T-helper 1 cell (primary cell): ENCODE measurements at places on chromosomes 3 and 15.

- no peak for DNase-seq
Measured at GRCh38 chr3:47897954-47898353, 95.0 kb downstream of the DHX30 start.

- no peak for DNase-seq
Measured at GRCh38 chr3:128998561-128998960, 2.5 kb upstream of the EFCC1 start.

- DNase-seq, result no peak
Measured at GRCh38 chr3:150393745-150394144, 14.4 kb upstream of the TSC22D2 start.

DNA sequence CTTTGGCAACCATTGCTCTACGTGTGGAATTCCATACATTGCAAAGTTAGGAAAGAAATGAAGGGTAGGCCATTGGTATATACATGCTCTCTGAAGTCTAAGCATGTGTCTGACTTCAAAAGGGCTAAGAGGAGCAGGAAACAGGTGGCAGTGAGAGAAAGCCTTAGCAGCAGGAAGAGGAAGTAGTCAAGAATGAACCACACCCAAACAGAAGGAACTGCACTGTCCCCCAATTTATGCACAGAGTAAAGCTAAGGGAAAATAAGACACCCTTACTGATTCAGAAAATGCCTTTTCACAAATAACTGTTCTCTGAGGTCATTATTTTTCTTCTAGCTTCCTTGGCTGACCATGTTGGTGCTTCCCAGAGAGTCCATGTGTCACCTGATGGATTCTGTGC lies 575.4 kb downstream of the NTRK3 start:
- DNase-seq, result no peak

DNA sequence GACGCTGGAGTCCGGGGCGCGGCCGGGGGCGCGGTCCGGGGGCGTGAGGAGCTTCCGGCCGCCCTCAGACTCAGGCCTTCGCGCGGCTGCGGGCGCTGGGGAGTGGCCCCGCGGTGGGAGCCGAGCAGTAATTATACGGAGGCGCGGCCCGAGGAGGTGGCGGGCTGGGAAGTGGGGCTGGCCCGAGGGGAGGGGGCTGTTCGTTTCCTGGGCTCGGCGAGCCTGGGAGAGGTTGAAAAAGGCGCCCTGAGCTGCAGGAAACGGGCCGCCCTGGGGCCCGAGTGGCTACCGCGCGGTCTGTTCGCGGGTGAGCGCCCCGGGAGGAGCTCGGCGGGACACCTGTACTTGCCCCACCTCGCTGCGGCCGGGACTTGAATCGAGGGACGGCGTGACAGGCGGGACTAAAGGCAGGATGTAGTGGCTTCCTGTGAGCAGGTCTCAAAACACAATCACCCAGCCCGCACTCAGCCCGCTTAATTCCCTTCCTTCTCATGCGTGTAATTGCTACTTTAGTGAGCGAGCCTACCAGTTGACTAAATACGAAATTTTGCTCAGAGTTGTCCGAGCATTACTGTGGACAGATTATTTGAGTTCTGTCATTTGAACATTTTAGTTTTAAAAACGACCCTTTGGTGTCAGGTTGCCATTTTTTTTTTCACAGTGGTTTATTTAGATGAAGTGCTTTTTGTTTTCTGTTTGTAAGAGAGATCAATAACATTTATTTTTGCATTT lies 860 bp downstream of the RASA2 start:
- peak; percentile 83 for DNase-seq

DNA sequence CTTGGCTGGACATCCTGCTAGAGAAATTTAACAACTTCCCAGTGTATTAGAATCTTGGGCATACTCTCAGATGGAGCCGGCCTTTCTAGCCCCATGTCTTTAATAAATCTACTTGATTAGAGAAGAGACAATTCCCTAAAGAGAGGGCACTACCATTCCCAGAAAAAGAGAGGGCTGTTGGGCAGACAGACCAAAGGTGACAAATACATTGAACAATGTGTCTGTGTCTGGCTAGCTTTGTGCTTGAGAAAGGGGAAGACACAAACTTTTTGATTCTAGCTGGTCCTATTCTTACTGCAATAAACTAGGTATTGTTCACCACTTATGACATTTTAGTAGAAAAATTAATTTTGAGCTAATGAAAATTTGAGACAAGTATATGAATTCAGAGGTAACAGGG lies 57.7 kb downstream of the DUT start:
- no peak for DNase-seq

DNA sequence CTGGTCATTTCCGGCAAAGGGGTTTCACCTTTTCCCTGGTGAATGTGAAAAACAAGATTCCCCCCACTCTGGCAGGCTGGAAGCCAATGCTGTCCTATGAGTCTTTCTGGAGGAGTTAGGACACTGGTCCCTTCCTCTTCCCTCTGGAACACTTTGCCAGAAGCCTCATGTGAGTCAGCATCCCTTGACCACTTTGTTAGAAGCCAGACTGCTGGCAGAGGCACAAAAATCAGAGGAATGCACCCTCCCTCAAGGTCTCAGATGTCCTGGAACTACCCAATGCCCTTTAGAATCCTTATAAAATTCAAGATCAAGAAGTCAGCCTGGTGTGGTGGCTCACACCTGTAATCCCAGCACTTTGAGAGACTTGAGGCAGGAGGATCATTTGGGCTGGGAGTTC lies 26.6 kb downstream of the ITGB5 start:
- DNase-seq, result no peak

GRCh38 chr3:164984947-164985346 lies 93.3 kb downstream of the SI start:
- no peak for DNase-seq

DNA sequence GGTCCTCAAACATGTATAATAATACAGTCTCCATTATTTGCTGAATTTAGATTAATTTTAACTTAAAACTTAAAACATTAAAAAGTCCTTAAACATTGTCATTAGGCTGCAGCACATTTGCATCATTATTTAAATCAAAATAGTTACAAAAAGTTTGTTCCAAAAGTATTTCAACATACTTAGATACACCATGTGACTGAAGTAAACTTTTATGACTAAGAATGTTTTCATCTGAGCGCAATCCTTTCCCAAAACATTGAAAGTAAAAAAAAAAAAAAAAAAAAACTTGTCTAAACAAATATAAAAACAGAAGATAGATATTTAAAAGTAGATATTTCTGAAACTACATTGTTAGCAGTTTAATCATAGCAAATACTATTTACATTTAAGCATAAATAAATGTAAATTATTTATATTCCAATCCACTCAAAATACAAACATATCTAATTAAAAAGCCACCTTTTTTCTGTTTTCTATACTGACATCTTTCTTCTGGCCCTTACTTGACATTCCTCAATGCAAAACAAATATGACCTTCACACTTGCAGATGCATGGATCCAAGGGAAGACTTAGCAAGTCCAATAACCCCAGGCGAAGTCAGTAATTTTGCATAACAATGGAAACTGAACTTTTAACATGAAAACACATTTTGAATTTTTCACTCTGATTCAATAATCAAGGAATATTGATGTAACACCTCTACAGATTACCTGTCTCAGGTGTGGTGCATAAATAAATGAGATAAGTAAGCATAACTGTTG lies 10.3 kb downstream of the FAM227B start:
- DNase-seq, result no peak
